Cerebellum (tissue), 4 donors: ENCODE measurements at places on chromosomes 2 and 18. TPM values are rescaled to one million over a fixed set of nuclear protein-coding genes. Genes with fewer than 3 reads are reported as not detected.

Gene SPC25
- total RNA-seq = 10.2 TPM

GRCh38 chr2:236684504-236685256 lies 115.1 kb downstream of the ACKR3 start:
- DNase-seq = no peak

- DNase-seq = peak; percentile 71
Observed at GRCh38 chr2:69724540-69725159, 17.3 kb upstream of the ANXA4 start.

DNA sequence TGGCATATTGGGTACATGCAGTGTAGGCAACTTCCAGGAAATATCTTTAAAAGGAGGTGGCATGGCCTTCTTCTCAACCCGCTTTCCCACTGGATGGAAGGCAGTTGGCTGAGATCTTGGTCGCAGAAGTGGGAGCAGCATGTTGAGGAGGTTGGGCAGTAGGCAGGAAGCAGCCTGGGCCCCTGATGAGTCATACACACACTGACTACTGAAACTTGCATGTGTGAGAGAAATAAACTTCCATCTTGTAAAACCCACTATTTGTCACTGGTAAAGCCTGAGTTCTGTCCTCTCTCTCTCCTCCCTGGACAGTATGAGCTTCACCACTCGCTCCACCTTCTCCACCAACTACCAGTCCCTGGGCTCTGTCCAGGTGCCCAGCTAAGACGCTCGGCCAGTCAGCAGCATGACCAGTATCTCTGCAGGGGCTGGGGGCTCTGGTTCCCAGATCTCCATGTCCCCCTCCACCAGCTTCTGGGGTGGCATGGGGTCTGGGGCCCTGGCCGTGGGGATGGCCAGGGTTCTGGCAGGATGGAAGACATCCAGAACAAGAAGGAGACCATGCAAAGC lies 233.8 kb upstream of the SPRED2 start:
- DNase-seq = no peak

DNA sequence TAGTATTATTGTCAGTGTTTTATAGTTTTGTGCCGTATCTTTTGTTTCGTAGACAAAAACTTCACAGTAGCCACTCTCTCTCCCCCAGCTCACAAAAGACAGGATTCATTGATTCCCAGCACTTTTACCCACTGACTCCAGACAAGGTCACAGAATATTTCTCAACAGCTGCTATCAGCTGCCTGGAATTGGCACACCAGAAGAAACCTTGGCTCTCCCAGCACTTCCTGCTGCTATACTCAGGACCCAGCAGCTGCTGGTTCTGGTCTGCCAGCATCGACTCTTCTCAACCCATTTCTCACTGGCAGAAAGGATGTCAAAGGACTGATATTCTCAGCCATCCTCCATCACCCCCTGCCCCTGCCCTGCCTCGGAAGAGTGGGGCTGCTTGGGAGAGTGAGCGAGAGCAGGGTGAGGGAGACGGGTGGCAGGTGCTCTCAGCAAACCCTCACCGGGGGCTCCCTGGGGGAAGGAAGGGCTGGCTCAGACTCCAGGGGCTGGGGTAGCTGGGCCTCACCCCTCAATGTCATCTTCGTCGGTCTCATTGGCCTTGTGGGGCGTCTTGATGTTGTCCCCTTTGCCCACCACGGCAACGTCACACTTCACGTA lies 6.1 kb upstream of the OTOF start:
- DNase-seq = no peak

GRCh38 chr2:15174567-15174966 lies 386.6 kb downstream of the NBAS start:
- DNase-seq = no peak

DNA sequence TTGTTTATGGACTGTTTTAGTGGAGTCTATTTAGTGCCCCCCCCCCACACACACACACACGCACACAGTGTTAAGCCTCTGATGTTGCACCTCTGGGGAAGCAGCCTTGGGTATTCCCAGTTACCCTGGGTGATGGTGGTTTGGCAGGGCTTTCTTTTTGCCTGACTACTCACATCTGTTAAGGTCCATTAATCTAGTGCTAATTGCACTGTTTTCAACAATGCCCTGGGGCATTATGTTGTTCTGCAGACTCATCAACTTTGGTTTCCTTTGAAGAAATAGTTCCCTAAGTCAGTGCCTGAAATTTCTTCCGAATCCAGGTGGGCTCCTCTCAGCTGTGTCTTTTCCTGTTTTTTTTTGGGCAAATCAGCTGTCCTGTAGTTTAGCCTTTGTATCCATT lies 34.7 kb downstream of the SPOPL start:
- no peak for DNase-seq

Gene ARHGEF33
- 26.1 TPM for total RNA-seq
